ENCODE measurements at places on chromosomes 12 and 14. TPM values are rescaled to one million over a fixed set of nuclear protein-coding genes. Genes with fewer than 3 reads are reported as not detected.

GRCh38 chr12:5189173-5189572 lies 145.5 kb downstream of the KCNA5 start:
- DNase-seq, result no peak

GRCh38 chr12:98532687-98533304 lies 17.4 kb downstream of the TMPO start:
- DNase-seq, result no peak

E2F7 gene
- total RNA-seq, result 15.0 TPM

NFE2 gene
- not detected for total RNA-seq

RTL1 gene
- not detected for total RNA-seq

KNTC1 gene
- total RNA-seq, result 65.1 TPM

DNA sequence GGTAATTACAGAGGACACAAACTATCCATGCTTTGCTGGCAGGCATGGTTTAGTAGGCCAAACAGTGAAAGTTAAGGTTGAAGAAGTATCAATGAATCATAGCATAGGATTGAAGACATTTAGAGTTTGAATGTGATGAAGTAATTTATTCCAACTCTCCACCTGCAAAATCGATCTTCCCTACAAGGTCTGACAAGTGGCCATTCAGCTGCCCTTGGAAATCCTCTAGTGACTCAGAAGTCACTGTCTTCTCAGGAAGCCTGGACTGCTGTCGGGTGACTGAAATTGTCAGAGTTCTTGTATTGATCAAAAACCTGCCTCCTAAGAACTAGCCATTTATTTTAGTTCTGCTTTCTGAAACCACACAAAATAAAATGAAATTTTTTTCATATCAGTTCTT lies 17.7 kb upstream of the STXBP6 start:
- DNase-seq, result no peak

DNA sequence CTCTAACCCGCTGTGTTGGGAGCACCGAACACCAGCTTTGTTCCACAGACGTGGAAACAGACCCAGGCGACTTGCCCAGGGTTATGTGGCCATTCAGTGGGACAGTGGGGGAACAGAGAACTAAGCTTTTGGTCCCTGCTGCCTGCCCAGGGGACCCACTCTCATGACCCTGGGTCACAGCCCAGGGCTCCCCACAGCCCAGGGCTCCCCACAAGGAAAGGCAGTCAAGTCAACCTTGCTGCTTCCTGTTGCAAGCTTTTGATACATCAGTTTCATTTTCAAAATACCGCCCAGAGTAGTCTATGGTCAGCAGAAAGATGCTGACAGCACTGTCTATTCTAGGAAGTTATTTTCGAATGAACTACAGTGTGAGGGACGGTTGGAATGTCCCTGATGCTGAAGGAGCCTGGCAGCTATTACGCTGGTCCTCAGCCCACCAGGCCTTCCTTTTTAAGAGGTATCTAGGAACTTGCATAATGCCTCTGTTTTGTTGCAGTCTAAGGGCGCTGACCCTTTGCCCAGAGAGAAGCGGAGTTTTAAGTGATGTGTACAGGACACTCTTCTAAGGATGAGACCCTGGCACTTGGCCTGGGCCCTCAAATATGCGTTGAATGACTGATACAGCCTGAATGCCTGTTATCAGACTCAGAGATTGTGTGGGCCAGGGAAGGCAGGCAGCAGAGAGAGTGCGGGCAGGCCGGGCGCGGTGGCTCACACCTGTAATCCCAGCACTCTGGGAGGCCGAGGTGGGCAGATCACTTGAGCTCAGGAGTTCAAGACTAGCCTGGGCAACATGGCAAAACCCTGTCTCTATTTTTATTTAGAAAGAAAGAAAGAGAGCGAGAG lies 12.6 kb upstream of the TTC7B start:
- DNase-seq, result peak; percentile 77

DNA sequence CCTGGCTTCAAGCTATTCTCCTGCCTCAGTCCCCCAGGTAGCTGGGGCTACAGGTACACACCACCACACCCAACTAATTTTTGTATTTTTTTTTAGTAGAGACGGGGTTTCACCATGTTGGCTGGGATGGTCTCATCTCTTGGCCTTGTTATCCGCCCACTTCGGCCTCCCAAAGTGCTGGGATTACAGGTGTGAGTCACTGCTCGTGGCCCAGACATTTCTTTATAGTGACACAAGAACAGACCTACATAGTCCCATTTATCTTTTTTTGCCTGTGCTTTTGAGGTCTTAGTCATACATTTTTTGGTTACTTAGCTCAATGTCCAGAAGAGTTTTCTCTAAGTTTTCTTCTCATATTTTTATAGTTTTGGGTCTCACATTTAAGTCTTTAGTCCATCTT lies 247.4 kb downstream of the SYT10 start:
- DNase-seq, result no peak

DNA sequence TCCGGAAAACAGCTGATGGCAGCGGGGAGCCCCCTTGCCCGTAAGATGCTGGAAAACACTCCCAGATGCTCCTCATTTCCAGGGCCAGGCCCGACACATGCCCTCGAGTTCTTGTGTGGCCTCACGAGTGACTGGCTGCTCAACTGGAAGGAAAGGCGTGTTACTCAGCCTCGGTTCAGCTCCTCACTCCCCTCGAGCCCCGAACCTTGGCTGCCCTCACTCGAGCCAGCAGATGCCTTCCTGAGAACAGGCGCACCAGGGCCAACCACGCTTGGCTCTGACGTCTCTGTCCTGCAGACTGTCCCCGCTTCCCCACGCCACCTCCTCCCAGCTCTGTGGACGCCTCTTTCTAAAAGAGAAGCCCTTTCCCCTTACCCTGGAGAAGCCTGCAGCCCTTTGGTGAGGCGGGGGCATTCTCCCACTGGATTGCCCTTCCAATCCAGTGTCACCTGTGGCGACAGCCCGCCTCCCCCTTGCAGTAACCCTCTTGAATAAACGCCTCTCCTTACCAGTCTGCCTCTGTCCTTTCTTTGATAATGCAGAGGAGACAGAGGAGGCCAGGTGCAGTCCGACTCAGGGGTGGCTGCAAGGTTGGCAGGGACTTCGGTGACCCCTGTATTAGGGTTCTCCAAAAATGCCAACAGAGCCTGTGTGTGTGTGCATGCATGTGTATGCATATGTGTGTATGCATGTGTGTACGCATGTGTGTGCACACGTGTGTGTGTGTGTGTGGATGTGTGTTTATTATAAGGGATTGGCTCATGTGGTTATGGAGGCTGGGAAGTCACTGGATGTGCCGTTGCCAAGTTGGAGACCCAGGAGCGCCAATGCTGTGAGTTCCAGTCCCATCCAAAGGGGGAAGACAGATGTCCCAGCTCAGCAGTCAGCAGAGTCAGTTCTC lies 166.3 kb downstream of the KIF26A start:
- no peak for DNase-seq

DNA sequence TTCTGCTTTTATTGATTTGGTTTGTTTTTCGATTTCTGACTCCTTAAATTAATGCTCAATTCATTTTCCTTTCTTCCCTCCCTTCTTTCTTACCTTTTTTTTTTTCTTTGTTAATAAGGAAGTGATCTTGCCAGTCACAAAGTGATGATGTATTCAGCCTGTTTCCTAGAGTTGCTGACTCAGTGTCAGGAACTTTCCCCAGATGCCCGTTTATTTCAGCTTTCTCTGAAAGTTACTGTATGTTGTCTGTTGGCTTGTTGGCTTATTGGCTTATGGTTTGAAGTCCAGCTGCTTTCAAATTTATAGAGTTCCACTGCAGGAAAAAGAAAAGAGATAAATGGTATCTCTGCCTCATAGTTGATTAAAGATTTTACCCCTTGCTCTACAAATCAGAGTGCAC lies 12.4 kb upstream of the SLC6A15 start:
- DNase-seq, result no peak

DNA sequence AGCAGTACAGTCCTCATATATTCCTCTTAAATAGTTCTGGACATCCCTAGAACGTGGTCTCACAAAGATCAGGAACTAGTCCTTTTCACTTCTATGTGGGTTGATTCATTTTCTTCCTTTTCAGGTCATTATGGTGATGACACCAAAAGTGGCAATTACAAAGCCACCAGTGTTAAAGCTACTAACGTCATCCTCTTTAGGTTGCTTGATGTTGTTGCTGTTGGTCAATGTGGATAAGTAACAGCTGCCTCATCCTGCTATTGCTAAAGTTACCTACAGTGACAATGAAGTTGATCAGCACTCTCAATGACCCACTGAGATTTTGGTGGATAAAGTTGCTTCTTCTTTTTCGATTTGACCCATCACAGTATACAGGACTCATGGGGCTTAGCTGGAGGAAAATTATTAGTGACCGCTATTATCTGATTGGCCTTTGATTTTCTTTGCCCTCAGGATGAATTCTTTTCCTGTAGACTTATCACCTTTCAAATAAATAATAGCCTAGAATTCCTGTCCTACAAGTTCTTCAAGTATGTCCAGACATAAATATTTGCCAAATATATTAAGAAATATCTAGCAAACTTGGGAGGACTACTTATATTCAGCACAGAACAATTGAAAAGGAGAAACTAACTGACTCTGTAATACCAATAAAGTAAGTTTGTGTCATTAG lies 54.0 kb upstream of the ATP2B1 start:
- DNase-seq, result no peak

RAD9B gene
- total RNA-seq, result 0.45 TPM

GRCh38 chr14:98099527-98099926 lies 1172.5 kb downstream of the BCL11B start:
- no peak for DNase-seq

- DNase-seq, result no peak
These were observed 25.5 kb downstream of the GCH1 start for GRCh38 chr14:54877015-54877702.

- no peak for DNase-seq
These were observed 3.3 kb upstream of the POP5 start for GRCh38 chr12:120584343-120585149.

LHX5 gene
- total RNA-seq, result not detected

- DNase-seq, result no peak
These were observed 72.2 kb downstream of the SPTB start for GRCh38 chr14:64807551-64807950.

MIP gene
- not detected for total RNA-seq

DNA sequence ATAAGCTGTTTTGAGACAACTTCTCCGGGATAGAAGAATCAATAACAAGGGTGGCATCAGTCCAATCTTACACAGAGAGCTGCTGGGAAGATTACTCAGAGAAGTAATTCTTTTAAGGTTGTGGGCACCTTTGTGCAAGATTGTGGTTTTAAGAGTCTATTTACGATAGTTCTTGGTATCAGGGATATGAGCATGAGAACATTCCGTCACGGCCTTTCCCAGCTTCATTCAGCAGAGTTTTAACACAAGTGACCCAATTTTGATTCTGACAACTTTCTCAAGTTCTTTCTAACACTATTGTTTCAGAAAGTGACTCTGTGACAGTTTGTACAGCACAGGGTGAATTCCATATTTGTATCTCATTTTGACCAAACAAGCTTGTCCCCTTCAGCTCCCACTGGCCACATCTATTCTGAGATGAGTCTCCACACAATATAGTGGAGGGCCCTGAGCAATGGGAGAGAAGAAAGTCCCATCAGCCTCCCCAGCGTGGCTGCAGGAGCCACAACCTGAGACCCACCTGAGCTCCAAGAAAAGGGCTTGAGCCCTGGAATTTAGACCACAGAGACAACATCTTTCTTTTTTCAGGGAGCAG lies 869.2 kb downstream of the TMEM121 start:
- no peak for DNase-seq

- DNase-seq, result no peak
These were observed 206.4 kb downstream of the PIK3C2G start for GRCh38 chr12:18467620-18468245.

- DNase-seq, result no peak
These were observed 26.2 kb upstream of the PPM1A start for GRCh38 chr14:60222820-60223219.

GRCh38 chr14:23449314-23449713 lies 13.9 kb upstream of the MYH7 start:
- no peak for DNase-seq

MGAT4C gene
- total RNA-seq, result not detected

- DNase-seq, result no peak
These were observed 80.6 kb downstream of the APAF1 start for GRCh38 chr12:98725476-98726247.

GRCh38 chr14:89266754-89267153 lies 150.3 kb downstream of the FOXN3 start:
- no peak for DNase-seq

DNA sequence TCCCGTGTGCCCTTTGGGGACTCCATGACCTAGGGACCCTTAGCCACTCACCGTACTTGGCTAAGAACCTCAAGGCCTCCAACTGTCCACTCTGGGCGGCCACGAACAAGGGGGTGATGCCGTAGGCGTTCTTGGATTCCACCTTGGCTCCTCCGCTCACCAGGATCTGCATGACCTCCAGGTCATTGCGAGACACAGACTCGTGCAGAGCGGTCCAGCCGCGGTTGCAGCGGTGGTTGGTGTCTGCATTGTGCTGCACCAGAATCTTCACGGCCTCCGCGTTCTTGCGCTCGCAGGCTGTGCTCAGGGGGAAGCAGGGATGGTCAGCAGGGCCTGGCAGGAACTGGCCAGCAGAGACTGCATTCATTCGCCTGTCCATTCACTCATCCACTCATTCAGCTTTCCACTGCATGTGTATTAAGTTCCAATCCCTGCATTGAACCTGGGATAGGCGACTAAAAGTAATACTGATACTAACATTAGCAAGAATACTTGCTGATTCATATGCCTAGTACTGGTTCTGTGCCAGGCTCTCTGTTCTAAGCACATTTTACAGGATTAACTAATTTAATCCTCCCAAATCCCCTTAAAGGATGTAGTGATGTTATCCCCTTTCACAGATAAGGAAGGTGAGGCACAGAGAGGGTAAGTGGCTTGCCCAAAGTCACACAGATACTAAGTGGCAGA lies 23.9 kb downstream of the FAM181A start:
- no peak for DNase-seq

GRCh38 chr12:131783915-131784541 lies 44.2 kb upstream of the MMP17 start:
- no peak for DNase-seq

DNA sequence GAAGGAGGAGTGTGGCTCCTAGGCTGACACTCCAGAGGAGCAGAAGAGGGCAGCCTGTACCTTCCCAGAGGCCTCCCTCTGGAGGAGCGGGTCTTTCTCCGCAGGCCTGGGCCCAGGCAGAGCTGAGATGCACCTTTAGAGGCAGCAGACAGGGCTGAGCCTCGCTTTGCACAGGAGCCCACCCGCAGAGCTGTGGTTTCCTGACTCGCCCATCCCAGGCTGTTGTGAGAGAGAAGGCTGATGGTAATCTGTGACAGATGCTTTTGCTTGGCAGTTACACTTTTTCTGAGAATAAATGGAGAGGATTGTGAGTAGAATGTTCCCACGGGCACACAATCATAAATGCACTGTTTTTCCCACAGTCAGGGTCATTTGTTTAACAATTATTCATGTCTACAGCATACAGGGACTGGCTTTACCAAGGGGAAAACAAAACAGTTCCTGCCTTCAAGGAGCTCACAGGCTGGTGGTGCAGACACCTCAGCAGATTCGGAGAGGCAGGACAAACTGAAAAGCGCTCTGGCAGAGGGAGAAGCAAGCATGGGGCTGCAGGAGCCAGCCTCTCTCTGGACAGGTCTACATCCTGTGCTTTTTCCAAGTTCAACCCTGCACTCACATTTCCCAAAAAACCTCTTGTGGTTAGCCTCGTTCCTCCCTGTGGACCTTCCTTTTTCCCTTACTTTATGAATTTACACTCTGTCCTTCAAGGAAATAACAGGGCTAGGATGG lies 13.9 kb downstream of the EVL start:
- peak; percentile 76 for DNase-seq

FLVCR2 gene
- 5.3 TPM for total RNA-seq

Data from natural killer cell treated with Interleukin-12 subunit alpha and Interleukin-12 subunit beta and Interleukin-15 and Interleukin-18, amount 100 ng/mL, for 72 hours (primary cell).